H1 (cell line): ENCODE measurements at places on chromosomes 2 and 18. TPM values are rescaled to one million over a fixed set of nuclear protein-coding genes. Genes with fewer than 3 reads are reported as not detected.

GRCh38 chr18:45359275-45360009 lies 255.8 kb upstream of the SLC14A2 start:
- DNase-seq = no peak

- DNase-seq = no peak
These were observed 1.0 kb upstream of the SNRNP200 start for GRCh38 chr2:96306370-96306769.

DNA sequence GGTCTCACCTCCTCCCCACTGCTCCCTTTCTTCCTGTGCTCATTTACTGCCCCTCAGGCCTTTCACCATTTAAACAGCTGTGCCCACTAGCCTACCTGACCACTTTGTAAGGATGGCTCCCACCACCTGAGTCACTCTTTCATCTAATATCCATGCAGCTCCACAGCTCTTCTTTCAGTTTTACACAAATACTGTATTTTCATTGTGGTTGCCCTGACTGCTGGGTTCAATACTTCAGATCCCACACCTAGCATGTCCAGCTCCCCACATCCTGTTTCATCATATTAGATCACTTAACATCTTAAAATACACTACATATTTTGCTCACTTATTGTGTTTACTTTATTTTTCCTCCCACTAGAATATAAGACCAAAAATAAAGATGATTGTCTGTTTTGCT lies 1110.6 kb downstream of the TSN start:
- DNase-seq = no peak

NOL4 gene
- 0.09 and 0.18 TPM in 2 replicates for polyA plus RNA-seq

GPR45 gene
- 0.21 TPM in 1 of 2 replicates, not detected in the other for polyA plus RNA-seq

DNA sequence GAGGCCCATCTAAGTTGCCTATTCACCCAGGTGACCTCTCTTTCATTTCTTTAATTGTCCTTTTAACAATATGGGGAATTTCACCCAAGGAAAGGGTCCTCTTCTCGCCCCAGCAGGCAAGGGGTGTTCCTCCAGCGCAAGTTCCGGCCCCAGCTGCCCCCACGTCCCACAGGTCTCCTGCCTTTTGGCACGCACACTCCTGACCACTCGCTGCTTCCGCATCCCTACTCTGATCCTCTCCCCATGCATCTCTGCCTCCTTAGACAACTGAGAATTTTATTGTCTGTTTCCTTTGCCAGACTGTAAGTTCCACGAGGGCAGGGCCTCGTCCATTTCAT lies 684 bp upstream of the ARPC2 start:
- DNase-seq = no peak

DNA sequence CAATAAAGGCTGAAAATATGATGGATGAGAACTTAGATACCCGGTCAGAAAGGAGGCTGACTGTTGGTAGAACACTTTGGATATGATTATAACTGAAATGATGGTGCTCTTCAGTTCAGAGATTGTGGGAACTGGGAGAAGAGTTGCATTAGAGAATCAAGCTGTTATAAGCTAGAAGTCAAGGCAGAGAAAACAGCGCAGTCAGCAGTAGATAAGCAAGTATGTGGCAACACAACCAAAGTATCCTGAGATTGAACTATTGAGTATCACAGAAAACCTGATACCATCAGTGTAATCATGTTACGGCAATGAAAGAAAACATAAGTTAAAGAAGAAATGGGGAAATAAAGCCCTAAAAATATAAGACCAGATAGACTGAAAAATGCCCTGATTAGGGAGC lies 633.9 kb upstream of the LRRTM1 start:
- no peak for DNase-seq

DNA sequence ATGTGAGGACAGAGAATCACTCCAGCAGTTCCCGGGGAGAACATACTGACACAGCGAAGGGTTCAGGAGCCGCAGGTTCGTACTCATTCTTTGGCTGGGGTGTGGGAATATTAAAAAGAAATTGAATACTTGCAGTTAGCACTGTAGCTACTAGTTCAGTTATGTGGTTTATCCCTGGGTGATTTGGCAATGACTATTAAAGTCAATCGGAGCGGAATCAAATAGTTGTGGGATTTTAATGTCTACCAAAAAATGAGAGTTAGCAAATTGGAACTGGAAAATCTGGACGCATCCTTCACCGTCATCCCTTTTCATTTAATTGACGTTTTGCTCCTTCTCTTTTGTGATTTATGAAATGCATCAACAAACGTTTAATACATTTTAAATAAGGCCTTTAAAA lies 50.8 kb downstream of the GBX2 start:
- no peak for DNase-seq

DNA sequence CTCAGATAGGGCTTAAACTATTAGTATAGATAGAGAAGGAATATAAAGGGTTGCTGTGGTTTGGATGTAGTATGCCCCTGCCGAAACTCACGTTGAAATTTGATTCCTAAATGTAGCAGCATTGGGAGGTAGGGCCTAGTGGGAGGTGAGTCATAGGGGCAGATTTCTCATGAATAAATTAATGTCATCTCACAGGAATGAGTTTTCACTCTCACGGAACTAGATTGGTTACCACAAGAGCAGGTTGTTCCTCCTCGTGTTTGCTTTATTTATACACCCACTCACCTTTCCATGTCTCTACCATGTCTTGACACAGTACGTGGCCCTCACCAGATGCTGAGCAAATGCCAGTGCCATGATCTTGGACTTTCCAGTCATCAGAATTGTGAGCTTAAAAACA lies 218.2 kb downstream of the RBM43 start:
- no peak for DNase-seq

DNA sequence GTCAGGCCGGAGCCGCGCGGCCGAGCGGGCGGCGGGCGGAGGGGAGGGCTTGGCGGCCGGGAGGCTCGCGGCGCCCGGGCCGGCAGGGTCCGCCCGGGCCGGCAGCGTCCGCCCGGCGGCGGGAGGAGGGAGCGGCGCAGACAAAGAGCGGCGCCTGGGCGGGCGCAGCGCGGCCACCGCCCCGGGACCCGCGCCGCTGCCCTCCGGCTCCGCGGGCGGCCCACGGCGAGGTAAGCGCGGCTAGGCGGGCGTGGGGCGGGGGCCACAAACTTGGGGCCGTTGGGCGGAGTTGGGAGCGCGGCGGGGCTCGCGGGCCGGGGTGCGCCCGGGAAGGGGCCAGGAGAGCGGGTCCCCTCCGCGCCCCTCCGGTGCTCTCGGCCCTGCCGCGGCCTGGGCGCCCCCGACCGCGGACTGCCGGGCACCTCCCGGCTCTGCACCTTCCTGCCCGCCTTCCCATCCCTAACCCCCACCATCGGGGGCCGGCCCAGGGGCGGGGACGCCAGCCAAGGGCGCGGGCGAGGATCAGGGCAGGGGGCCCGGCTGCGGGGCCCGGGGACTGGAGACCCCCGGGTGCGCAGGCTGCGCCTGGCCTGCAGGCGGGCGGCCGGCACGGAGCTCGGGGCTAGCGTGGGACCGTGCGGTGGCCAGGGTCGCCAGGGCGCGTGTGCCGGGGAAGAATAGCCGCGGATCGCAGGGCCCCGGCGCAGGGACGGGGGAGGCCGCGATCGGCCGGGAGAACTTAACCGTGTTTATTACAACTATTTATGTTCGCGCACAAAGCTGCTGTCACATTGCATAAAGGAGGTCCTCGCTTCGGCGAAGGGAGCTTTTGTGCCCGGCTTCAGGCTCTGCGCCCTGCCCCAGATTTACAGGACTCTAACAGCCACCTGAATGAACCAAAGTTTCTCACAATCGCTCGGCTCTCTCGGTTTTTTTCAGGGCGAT lies at the start of gene NCK2:
NCK2 (plus strand) TSS at position 4 of the 945 bp plus-strand sequence. CDS start 110,152 bp downstream, outside the sequence.
- no peak for DNase-seq
